ENCODE measurements at places on chromosomes 1 and 21.

- DNase-seq, result peak; percentile 82
Measured at GRCh38 chr1:219385787-219386427, 212.2 kb downstream of the LYPLAL1 start.

GRCh38 chr1:2104621-2105427 is 54.6 kb downstream of the PRKCZ start:
- DNase-seq, result no peak

GRCh38 chr1:34759503-34760357 is at the start of gene GJB4:
Gene GJB4 (plus strand): TSS chr1:34759740. CDS start chr1:34761255, 1,515 bp downstream.
- DNase-seq, result no peak

DNA sequence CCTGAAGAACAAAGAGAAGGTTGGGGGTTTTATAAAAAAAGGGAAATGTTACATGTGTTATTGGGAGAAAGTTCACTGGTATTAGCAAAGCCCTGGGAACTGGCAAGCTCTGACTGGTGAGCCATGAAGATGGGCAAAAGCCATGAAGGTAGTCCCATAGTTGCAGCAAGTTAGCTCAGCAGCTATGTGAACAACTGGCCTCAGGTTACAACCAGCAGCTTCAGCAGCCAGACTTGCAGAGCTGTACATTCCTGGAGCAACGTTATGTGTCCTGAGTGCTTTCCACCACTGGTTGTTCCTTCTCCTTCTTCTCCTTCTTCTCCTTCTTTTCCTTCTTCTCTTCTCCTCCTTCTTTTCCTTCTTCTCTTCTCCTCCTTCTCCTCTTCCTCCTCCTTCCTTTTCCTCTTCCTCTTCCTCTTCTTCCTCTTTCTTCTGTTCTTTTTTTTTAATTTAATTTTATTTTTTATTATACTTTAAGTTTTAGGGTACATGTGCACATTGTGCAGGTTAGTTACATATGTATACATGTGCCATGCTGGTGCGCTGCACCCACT is 56.1 kb upstream of the TLR5 start:
- no peak for DNase-seq

DNA sequence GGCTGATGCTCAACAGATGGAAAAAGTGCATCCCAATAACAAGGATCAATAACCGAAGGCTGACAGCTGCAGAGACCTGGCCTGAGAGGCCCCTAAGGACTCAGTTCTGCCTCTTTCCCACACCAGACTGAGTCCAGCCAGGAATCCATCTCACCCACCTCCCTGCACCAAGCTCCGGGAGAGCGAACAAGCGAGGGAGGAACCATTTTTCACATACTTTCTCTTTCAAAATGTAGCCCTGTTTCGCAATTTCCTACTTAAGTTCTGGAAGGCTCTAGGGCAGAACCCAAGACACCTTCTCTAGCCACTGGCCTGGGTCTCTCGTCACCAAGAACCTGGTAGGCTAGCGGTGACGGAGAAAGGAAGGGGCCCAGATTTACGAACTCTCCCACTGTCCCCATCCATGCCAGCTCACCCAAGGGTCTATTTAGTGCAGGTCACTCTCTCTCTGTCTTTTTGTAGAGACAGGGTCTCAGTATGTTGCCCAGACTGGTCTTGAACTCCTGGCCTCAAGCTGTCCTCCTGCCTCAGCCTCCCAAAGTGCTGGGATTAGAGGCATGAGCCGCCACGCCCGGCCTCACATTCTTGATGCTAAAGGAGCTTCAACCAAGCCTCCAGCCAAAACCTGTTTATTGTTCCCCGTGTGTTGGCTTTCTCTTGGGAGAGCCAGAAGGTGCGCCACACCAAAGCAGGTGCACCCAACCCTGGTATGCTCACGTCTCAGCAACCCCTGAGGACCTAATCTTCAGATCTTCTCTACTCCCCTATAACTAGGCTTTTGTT is 10.9 kb upstream of the GNL2 start:
- no peak for DNase-seq

DNA sequence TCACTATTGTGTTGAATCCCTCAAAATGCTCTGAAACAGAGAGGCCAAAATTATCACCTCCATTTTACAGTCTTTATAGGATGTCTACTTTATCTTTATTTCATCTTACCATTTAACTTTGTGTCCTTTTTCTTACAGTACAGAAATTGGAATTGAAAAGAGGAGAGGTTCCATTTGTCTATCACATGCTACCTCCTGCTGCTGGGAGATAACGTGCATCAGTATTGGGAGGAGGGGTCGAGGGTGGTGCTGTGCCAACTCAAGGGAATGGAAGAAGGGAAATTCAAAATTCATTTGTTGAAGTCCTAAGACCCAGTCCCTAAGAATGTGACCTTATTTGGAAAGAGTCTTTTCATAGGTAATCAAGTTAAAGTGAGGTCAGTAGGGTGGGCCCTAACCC is 85.3 kb downstream of the HHIPL2 start:
- no peak for DNase-seq

GRCh38 chr1:208213786-208214185 is 30.4 kb downstream of the PLXNA2 start:
- no peak for DNase-seq

DNA sequence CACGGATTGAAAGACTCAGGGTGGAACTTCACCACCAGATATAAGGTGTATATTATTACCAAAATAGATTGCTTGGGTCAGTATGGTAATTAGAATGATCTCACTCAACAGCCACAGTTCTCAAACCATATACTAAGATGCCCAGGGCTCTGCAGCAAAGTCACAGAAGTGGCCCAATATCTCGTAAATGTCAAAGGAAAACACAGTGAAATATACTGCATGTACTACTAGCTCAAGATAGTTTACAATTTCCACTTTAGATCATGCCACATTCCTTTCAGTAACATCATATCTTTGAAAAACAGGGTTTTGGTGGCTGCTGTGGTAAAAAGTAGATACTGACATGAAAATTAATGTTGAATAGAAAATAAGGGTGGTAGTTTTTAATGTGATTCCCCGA is 180.3 kb upstream of the ATP1B1 start:
- DNase-seq, result no peak

DNA sequence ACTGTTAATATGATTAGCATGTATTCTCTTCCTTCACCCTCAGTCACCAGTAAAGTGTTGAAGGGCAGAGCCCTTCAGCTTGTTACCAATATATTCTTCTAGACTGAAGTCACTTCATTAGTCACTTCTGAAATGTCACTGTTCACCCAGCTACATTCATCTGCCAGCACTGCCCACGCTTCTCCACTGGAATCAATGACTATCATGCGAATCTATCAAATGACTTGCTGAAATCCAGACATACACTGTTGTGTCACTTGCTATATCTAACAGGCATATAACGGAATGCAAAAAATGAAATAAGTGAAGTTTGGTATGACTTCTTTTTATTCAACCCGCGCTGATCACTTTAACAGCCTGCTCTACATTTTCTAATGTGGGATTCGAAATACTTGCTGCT is 16.1 kb downstream of the FH start:
- no peak for DNase-seq

DNA sequence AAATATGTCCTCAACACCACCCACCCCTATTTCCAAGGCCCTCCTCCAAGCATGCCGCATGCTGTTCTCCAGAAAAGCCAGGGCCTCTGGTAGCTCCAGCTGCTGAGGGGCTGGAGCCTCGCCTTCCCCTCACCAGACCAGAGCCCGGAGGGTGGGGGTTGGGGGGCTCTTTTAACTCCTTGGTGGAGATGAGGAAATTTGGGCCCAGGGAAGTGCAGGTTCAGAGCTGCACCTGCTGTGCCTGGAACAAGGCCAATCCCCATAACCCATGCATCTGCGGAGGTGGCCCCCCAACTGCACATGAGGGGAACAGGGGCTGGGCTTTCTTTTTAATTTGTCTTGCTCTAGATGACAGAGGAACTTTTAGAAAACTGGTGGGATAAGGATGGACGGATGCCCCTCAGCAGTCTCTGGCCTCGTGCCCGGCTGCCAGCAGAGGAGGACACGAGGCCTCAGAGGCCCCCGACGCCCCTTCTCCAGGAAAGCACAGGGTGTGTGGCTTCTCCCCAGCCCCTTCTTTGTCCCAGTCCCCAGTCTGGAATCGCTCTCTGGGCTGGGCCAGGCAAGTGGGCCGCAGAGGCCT is 550 bp upstream of the SELENON start:
- DNase-seq, result no peak

- no peak for DNase-seq
Measured at GRCh38 chr1:164754088-164754600, 195.2 kb downstream of the PBX1 start.

DNA sequence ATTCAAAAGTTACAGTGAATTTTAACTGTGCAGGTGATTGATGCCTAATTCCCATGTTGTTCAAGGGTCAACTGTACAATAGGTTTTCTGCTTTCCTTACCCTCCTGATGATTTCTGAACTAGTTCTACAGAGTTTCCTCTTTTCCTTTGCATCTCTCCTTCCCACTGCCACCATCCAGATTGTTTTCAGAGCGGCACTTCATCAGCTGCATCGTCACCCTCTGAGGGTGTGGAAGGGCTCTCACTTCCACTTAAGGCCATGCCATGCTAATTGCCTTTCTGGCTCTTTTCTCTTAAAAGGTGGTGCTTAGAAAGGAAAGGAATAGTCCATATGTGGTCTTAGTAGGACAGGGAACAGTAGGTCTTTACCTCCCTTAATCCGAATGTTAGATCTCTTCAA is 39.1 kb downstream of the DISC1 start:
- no peak for DNase-seq

DNA sequence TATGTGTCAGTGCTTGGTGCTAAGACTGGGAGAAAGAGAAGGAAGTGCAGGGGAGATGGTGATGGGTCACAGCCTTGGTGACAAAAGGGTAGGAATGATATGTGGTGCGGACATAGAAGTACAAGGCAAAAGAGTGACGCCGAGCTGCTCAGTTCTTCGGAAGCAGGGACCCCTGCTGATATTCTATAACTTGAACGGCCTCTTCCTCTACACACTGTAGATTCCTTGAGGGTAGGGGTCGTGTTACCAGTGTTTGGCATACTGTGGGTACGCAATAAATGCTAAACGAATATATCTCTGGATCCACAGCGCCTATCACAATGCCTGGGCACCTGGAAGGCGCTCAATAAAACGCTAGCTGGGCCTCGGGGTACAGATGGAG is 488 bp downstream of the DBT start:
- no peak for DNase-seq

GRCh38 chr21:41715649-41716281 is 51.1 kb downstream of the RIPK4 start:
- peak; percentile 37 for DNase-seq

DNA sequence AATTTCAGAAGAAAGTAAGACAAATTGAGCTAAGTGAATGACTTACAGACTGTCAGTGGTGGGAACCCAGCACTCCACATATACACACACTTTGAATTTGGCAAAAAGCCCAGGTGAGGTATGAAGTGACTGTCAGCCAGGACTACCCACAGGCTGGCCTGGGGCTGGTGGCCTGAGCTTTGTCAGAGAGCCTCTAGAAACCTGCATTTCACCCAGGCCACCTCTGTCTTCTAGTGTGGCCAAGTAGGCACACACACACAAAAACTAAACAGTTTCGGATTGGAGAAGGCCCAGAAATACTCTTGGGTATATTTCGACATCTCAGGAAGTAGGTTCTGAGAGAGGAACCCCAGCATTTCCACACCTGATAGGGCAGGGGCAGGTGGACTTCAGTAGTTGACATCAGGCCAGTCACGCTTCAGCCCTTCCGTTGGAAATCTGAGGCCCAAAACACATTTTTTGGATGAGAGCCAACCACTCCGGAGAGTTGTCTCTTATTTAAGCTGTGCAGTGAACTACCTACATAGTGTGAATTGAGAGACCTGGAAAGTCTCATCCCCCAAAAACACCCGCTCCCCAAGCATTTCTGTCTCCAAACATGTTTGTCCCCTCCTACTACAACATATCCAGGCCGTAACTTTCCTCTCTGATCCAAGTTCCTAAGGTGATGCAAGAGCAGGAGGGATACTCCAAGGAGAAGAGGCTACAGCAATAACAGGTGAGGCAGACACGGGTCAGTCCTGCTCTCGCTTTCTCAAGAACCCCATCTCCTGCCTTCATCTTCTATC is 167.2 kb upstream of the PROX1 start:
- DNase-seq, result no peak

DNA sequence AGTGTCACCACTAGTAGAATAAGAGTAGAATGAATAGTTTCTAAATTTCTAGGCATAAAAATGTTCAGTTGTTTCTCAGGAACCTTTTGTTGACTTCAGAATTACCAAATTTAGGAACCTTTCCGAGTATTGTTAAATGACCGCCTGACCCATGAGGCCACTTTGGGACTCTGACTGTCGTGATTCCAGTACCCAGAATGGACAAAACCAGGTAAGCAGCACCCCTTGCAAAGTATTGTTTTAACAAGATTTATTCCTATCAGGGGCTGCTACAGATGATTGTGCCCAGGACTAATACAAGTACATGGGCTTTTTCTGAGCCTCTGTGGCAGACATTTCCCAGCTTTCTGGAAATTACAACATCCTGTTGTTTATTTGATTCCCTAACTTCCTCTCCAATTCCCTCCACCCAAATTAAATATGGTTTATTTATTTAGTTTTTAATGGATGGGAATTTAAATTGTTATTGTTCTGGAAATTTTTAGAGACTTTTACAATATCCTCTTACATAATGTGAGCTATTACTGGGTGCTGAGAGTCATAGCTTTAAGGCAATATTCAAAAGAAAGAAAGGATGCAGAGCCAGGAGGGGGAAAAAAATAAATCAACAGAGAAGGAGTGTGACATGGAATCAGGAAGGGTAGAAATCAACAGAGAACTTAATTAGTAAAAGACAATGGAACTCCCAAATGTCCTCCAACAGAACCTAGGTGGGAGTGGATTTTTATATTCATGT is 37.4 kb upstream of the NTPCR start:
- DNase-seq, result no peak

DNA sequence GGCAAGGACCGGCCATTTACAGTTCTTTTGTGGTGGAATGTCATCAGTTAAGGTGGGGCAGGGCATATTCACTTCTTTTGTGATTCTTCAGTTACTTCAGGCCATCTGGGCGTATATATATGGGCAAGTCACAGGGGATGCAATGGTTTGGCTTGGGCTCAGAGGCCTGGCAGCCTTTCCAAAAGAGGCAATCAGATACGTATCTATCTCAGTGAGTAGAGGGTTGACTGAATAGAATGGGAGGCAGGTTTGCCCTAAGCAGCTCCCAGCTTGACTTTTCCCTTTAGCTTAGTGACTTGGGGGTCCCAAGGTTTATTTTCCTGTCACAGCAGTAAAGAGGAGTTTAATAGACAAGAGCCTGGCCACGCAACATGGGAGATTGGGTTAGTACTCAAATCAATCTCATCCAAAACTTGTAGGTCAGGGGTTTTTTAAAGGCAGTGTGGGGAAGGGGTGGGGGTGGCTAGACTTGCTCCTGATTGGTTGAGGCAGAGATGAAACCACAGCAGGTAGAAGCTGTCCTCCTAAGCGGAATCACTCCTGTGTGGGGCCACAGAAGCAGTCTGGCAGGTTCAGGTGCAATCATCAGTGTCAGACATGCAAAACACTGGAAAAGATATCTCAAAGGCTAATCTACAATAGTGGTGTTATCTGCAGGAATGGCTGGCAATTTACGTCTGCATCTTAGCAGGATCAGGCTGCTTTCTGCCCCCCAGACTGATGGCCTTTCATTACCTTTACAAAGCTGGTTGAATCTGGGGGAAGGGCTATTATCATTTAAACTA is 112.9 kb downstream of the TLR5 start:
- no peak for DNase-seq
